Activated naive CD8-positive, alpha-beta T cell treated with anti-CD3 and anti-CD28 coated beads for 36 hours (primary cell): ENCODE measurements at places on chromosomes 7 and 10.
A peak's percentile ranks its signal among the peaks of the same experiment; 100 is the strongest.

GRCh38 chr7:7922684-7923385, 45.8 kb upstream of the GLCCI1 start:
- no peak for DNase-seq

GRCh38 chr7:564176-564865, 44.7 kb upstream of the PDGFA start:
- DNase-seq: no peak

GRCh38 chr10:88038268-88038667, 174.8 kb downstream of the PTEN start:
- DNase-seq: no peak

DNA sequence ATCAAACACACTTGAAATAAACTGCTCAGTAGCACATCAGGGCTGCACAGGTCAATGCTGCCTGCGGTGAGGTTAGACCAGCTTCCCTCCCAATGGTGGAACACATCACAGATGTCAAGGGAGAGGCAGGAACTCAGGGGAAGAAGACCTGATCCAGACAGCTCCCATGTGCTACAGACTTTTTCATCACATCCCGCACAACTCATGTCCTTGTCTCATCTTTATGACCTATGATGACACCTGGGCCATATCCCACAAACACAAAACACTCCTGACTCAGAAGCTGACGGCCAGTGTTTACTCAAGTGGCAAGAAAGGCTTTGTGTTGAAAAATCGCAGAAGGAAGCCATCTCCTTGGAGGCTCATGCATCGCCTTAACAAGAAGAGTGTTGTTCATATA, 91.6 kb downstream of the HTR5A start:
- no peak for DNase-seq

- DNase-seq: no peak
Observed at GRCh38 chr10:132374176-132374575, 22.8 kb upstream of the PWWP2B start.

DNA sequence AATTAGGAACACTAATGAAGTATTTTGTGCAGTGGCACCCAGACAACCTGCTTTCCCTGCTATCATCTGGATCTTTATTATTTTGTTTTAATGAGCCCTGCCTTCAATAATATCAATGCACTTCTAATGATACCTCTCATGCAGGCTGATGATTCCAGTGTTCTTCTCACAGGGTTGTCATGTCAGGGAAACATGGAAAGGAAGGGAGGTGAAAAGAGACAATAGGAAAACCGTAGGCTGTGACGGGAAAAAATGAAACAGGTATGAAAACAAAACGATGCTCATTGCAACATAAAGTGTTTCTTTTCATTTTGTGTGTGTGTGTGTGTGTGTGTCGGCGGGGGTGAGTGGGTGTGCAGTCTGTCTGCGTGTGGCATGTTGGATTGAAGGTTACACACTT, 102.6 kb upstream of the CTBP2 start:
- no peak for DNase-seq

GRCh38 chr10:14563076-14563336, 211.7 kb downstream of the FAM107B start:
- no peak for DNase-seq

DNA sequence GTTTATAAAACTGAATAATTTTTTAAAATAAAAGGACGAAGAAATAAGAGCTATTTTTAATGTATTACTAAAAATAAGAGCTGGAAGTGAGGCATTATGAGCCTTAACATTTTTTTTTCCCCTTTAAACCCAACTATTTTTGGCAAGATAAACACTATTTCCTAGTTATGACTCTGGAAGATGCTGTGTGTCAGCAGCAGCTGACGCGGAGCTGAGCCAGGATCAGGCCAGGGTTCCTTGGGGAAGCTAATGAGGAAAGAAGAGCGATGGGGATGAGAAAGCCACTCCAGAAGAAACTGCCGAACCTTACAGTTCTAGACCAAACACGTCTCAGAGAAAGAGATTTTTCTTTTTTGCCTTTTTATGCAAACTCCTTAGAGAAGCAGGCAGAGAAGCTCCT, 85.9 kb downstream of the USP6NL start:
- no peak for DNase-seq

DNA sequence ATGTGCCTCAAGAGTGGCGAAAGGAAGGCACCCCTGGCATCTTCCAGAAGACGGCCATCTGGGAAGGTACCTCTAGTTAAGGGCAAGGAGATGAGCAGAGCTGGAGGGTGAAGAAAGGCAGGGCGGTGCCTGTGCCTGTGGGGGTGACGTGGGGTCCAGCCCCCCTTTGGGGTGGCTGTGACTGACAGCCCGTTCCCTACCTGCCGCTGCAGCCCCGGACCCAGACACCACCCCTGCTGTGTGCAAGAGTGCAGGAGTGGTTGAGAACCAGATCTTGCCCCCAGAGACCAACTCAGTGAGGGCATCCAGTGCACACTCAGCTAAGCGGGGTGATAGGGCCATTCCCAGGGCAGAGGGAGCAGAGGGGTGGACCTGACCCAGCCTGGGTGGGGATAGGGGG, 4.3 kb upstream of the MUC17 start:
- no peak for DNase-seq

DNA sequence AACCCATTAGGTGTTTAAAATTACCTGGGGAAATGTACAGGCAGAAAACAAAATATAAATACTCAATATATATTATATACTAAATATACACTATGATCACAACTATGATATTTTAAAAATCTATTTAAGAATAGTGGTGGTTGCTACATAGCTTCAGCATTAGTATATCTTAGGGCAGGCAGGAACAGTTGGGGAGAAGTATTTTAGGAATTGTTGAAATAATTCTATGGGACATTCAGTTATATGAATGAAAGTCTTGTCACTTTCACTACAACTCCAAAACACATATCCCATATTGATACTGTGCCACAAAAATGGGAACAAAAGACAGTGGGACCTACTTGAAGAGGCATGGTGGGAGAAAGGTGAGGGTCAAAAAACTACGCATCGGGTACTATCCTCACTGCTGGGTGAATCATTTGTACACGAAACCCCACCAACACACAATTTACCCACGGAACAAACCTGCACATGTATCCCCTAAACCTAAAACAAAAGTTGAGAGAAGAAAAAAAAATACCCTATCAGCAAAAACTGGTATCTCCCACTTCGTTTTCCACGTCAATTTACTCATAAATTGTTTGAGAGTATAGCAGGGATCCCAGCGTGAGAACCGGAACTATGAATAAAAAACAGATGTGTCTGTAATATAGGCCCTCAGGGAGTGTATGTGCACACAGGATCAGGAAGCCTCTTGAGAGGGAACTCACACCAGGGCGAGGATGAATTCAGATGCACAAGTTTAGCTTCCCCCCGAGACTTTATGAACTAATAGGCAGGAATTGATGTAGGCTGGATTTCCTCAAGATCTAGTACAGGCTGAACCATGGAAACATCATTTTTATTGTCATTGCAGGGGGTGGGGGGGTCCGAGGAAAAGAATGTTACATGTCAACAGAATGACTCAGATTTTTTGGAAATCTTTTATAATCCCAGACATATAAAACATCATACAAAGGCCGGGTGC, 16.2 kb downstream of the SLC16A12 start:
- no peak for DNase-seq

GRCh38 chr10:123583639-123584418, 82.3 kb upstream of the GPR26 start:
- DNase-seq: peak; percentile 47

GRCh38 chr7:151743481-151743983, 133.4 kb downstream of the PRKAG2 start:
- no peak for DNase-seq

GRCh38 chr7:112052498-112052897, 153.7 kb downstream of the DOCK4 start:
- no peak for DNase-seq

DNA sequence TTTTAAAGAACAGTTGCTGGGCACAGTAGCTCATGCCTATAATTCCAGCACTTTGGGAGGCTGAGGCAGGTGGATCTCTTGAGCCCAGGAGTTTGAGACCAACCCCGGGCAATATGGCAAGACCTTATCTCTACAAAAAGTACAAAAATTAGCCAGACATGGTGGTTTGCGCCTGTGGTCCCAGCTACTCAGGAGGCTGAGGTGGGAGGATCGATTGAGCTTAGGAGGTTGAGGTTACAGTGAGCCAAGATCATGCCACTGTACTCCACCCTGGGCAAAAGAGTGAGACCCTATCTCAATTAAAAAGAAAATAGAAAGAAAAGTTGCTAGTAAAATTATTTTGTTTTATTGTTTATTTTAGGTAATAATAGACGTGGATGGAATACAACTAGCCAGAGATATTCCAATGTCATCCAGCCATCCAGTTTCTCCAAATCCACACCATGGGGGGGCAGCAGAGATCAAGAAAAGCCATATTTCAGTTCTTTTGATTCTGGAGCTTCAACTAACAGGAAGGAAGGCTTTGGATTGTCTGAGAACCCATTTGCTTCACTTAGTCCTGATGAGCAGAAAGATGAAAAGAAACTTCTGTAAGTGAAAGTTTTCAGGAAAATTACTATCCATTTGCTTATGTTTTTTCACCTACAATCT, 3.0 kb downstream of the NUP42 start:
- DNase-seq: no peak

DNA sequence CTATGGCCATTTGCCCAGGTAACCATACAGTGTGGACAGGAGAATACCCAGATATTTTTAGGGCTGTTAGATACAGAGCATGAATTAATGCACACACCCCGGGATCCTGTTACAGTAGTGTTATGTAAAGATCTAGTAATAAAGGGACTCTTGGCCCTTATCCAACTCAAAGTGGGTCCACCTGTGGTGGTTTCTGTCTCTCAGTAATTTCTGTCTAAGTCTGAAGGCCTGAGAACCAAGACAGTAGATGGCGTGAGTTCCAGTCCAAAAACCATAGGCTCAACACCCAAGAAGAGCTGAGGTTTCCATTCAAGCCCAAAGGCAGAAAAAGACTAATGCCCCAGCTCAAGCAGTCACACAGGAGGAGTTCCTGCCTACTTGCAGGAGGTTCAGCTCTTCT, 277.7 kb downstream of the ZEB1 start:
- DNase-seq: no peak

DNA sequence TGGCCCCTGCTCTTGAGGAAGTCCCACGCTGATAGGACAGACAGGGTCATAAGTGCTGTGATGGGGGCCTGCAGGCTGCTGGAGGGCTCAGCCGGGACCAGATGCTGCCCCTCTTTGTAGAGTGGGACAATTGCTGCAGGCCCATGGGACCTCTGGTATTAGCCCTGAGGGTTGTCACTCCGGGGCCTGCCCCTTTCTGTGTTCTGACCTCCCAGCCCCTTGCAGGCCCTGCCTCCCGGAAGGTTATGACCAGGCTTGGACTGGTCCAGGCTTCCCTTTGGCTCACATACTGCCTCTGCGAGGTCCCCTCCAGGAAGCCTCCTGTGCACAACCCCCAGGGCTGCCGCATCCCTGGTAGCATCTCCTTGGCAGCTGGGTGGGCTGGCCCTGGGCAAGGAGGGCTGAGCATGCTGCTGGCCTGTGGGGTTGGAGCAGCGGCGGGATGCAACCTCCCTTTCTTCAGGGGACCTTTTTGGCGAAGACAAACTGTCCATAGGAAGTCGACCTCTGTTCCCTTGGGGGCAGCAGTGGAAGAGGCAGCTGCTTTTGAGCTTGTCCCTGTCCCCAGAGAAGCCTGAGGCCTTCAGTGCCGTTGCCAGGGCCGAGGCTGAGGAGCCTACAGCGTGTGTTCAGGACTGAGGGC, 8.8 kb downstream of the LIMK1 start:
- no peak for DNase-seq

- no peak for DNase-seq
Observed at GRCh38 chr7:94400643-94401427, 6.1 kb downstream of the COL1A2 start.
